ENCODE measurements at places on chromosomes 1 and 21. TPM values are rescaled to one million over a fixed set of nuclear protein-coding genes. Genes with fewer than 3 reads are reported as not detected.

The METTL18 gene
- 9.4 TPM for total RNA-seq

The CFHR2 gene
- not detected for total RNA-seq

The POU2F1 gene
- 7.2 TPM for total RNA-seq

The MYBPHL gene
- not detected for total RNA-seq

The PDIK1L gene
- total RNA-seq = 12.3 TPM

The LYPD8 gene
- total RNA-seq = not detected

The IFNLR1 gene
- total RNA-seq = 3.6 TPM

The NRIP1 gene
- 81.1 TPM for total RNA-seq

The TFB2M gene
- 15.5 TPM for total RNA-seq

The DPT gene
- total RNA-seq = not detected

The FMO1 gene
- total RNA-seq = not detected

The SNX7 gene
- total RNA-seq = 54.0 TPM

The CNKSR1 gene
- 14.8 TPM for total RNA-seq

The LRRC71 gene
- total RNA-seq = not detected

The NLRP3 gene
- 7.4 TPM for total RNA-seq

The LRRC38 gene
- not detected for total RNA-seq

The WDR64 gene
- not detected for total RNA-seq

The OR2L13 gene
- not detected for total RNA-seq

The FHAD1 gene
- 0.43 TPM for total RNA-seq

The RSPO1 gene
- not detected for total RNA-seq

The KRTAP13-2 gene
- not detected for total RNA-seq

The RYR2 gene
- total RNA-seq = 0.63 TPM

The CELF3 gene
- not detected for total RNA-seq
